ENCODE measurements at places on chromosomes 4 and X.

DNA sequence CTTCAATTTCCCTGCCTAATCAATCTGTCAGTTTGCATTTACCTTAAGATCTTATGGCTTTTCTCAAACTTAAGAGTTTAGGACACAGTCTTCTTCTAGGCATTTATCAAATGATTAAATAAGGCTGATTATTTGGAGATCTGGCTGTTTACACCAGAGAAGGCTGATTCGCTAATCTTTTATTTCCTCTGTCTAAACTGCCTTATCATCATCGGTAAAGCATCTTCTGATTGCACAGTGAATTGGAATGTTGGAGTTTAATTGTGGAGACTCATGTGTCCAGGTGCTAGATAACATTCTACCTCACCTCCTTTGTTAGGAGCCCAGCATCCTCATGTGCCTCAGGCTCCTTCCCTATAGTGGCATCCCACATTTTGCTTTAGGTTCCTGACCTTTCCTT, 100.3 kb upstream of the DDIT4L start:
- no peak for DNase-seq

- no peak for DNase-seq
These were observed 653 bp downstream of the PLA2G12A start for GRCh38 chr4:109729117-109729717.

- no peak for DNase-seq
These were observed 46.3 kb upstream of the LEF1 start for GRCh38 chr4:108215055-108215454.

GRCh38 chr4:138553001-138553845, 311.1 kb upstream of the SLC7A11 start:
- no peak for DNase-seq

DNA sequence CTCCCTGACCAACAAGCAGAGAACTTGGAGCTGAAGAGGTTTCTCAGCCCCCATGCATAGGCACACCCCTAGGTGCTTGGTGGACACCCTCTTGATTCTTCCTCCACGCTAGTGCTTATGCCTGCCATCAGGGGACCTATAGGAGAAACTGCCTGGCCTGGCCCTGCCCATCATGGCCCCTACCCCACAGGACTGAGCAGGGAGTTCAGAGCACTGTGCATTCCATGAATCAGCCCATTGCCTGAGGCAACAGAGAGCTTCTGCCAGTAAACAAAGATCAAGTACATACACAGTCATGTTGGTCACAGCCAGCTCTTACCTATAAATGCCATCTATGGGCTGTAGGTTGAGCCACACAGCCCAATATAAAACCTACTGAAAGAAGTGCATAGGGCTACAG, 99.1 kb upstream of the EDNRA start:
- DNase-seq = no peak

- DNase-seq = no peak
These were observed 56.0 kb upstream of the DHX15 start for GRCh38 chr4:24640366-24640765.

GRCh38 chrX:72169008-72169728, 12.4 kb upstream of the PIN4 start:
- no peak for DNase-seq

DNA sequence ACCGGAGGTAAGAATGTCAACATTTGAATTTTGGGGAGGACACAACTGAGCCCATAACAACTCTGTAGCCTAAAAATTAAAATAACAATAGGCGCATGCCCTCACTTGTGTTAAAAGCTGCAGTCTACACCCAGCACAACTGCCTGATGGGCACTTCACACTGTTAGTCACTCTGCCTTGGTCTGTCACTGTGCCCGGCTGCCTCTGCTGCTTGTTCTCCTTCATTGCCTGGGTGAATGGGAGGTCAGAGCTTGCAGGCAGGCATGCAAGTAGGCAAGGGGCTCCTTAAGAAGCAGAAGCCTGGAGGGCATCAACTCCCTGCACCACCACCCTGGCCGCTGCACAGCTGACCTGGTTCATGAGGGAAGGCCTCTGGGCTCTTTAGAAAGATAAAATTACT, 374.8 kb downstream of the MID1IP1 start:
- no peak for DNase-seq

DNA sequence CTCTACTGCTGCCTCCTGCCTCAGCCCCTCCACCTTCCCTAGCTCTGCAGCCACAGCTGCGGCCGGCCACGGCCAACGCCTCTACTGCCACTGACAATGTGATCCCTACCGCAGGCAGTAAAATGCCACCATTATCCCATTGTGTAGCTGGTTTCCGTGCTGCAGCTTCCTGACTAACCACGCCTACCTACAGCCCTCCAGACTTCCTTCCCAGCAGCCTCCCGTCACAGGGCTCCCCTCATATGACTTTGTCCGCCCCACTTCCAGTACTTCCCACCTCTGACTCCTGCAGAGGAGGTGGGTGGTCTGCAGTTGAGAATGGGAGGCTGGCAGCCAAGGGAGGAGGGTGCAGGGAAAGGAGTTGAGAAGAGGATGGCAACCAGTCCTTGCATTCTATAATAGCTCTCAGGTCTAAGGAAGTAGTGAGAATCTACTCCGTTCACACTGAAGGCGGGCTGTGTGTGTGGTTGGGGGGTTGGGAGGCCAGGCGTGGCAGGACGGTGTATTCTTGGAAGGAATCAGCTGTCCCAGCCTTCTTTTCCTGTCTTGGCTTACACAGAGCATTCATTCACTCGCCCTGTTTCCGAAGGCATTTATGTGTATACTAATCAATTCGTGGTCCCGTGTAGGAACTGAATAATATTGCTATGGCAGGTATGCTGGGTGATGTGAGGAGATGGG, 33.1 kb upstream of the USP51 start:
- DNase-seq = no peak
